ENCODE measurements at places on chromosomes 2 and 18. TPM values are rescaled to one million over a fixed set of nuclear protein-coding genes. Genes with fewer than 3 reads are reported as not detected.

CIB4 gene
- not detected for total RNA-seq

RNASEH1 gene
- 24.6 TPM for total RNA-seq

AGXT gene
- total RNA-seq = not detected

NR4A2 gene
- total RNA-seq = 0.32 TPM

CFAP65 gene
- total RNA-seq = under 0.01 TPM

ANKRD30B gene
- total RNA-seq = not detected

KLHL41 gene
- 2.5 TPM for total RNA-seq

TEKT4 gene
- total RNA-seq = not detected

KCNJ13 gene
- not detected for total RNA-seq

IL1R2 gene
- 0.79 TPM for total RNA-seq

DYSF gene
- not detected for total RNA-seq

SLC66A3 gene
- 50.7 TPM for total RNA-seq

ABCG8 gene
- total RNA-seq = not detected

CDH2 gene
- 10.5 TPM for total RNA-seq

RTKN gene
- 18.1 TPM for total RNA-seq

AFG3L2 gene
- 32.7 TPM for total RNA-seq

REEP1 gene
- total RNA-seq = not detected

DSG4 gene
- total RNA-seq = not detected

WDSUB1 gene
- 12.7 TPM for total RNA-seq

PLCL1 gene
- total RNA-seq = 0.60 TPM

SGPP2 gene
- under 0.01 TPM for total RNA-seq

ZNF407 gene
- 16.1 TPM for total RNA-seq

SLC4A5 gene
- total RNA-seq = 0.16 TPM

SERPINB8 gene
- total RNA-seq = 5.8 TPM

SRSF7 gene
- 93.9 TPM for total RNA-seq

HOXD3 gene
- not detected for total RNA-seq

TFCP2L1 gene
- not detected for total RNA-seq

KIDINS220 gene
- 84.4 TPM for total RNA-seq

KCNE4 gene
- 8.5 TPM for total RNA-seq

HOXD1 gene
- not detected for total RNA-seq

EFR3B gene
- 0.26 TPM for total RNA-seq

KLHL14 gene
- total RNA-seq = not detected

C18orf32 gene
- 5.0 TPM for total RNA-seq

CRYGC gene
- total RNA-seq = not detected

FLACC1 gene
- 0.43 TPM for total RNA-seq

RUFY4 gene
- not detected for total RNA-seq

SETBP1 gene
- total RNA-seq = 5.2 TPM
